Ascending aorta (tissue), 2 donors: ENCODE measurements at places on chromosomes 3 and 15. TPM values are rescaled to one million over a fixed set of nuclear protein-coding genes. Genes with fewer than 3 reads are reported as not detected.

The CLDN11 gene
- 7.0 TPM for total RNA-seq

The SLC22A13 gene
- not detected for total RNA-seq

The CCPG1 gene
- total RNA-seq: 44.5 TPM

The FYTTD1 gene
- 14.0 TPM for total RNA-seq

The STAC gene
- 16.0 TPM for total RNA-seq

The P3H2 gene
- 15.6 TPM for total RNA-seq

The STX19 gene
- not detected for total RNA-seq

The DUOXA2 gene
- total RNA-seq: 0.32 TPM

The CPOX gene
- total RNA-seq: 34.8 TPM

The LDHAL6B gene
- total RNA-seq: not detected

The CYP8B1 gene
- 0.43 TPM for total RNA-seq

The CCR4 gene
- total RNA-seq: 3.1 TPM

The HHLA2 gene
- not detected for total RNA-seq

The WHAMM gene
- total RNA-seq: 18.8 TPM

The ANKUB1 gene
- not detected for total RNA-seq

The C3orf20 gene
- not detected for total RNA-seq

The NUSAP1 gene
- total RNA-seq: not detected

The TLR9 gene
- not detected for total RNA-seq

The ZIC1 gene
- 1.5 TPM for total RNA-seq

The HEMK1 gene
- 13.1 TPM for total RNA-seq

The DPPA2 gene
- not detected for total RNA-seq

The DNAH12 gene
- total RNA-seq: not detected

The PSMA4 gene
- total RNA-seq: 94.7 TPM

The TIMP4 gene
- total RNA-seq: 78.9 TPM

The MAP1A gene
- total RNA-seq: 19.9 TPM

The TMEM108 gene
- not detected for total RNA-seq

The B3GALNT1 gene
- 55.6 TPM for total RNA-seq

The PLA2G4E gene
- not detected for total RNA-seq

The U2SURP gene
- 68.6 TPM for total RNA-seq

The RLBP1 gene
- not detected for total RNA-seq

The TRMT10C gene
- 5.9 TPM for total RNA-seq

The SUCLG2 gene
- total RNA-seq: 33.6 TPM

The CXCR6 gene
- 2.1 TPM for total RNA-seq

The CDC25A gene
- not detected for total RNA-seq

The ARRDC4 gene
- 29.7 TPM for total RNA-seq

The AGBL1 gene
- not detected for total RNA-seq

The GFM1 gene
- total RNA-seq: 13.9 TPM

The MAGEL2 gene
- 0.11 TPM for total RNA-seq

The FBXL2 gene
- 33.4 TPM for total RNA-seq

The ADAMTSL3 gene
- 28.1 TPM for total RNA-seq

The KNG1 gene
- not detected for total RNA-seq

The CLDN16 gene
- total RNA-seq: not detected

The NOP10 gene
- total RNA-seq: 212 TPM

The AMT gene
- not detected for total RNA-seq

The CILP gene
- 1.8 TPM for total RNA-seq

The TMCO5A gene
- not detected for total RNA-seq

The TMEM212 gene
- total RNA-seq: not detected

The PPCDC gene
- 8.9 TPM for total RNA-seq
